NCI-H526 treated with DMSO at 0.1 percent for 48 hours (cell line): ENCODE measurements at places on chromosomes 2 and 18.
A peak's percentile ranks its signal among the peaks of the same experiment; 100 is the strongest.

DNA sequence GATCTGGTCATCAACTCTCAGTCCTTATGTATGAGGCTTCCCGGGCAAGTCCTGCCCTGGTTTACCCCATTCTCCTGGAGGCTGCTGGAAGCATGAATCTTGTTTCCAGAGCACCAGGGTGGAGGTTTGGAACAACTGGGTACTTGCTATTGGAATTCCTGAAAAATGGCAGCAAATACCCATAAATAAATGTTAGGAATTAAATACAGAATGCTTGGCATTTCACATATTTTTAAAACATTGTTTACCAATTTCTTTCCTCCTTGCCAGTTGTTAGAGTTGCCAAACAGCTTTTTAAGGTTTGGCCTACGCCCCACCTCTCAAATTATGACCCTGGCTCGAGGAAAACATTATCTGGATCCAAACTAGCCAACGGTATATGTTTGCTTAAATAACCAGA lies 90.6 kb upstream of the ZCCHC2 start:
- DNase-seq, result no peak

GRCh38 chr18:65942854-65943253 lies 192.0 kb downstream of the CDH7 start:
- no peak for DNase-seq

GRCh38 chr2:101805152-101806088 lies 107.9 kb downstream of the MAP4K4 start:
- DNase-seq, result no peak

- no peak for DNase-seq
Observed at GRCh38 chr2:72135921-72136320, 11.7 kb downstream of the CYP26B1 start.

GRCh38 chr2:56012221-56012765 lies 88.7 kb upstream of the EFEMP1 start:
- no peak for DNase-seq

GRCh38 chr2:47657886-47658489 lies 125.0 kb upstream of the MSH6 start:
- DNase-seq, result no peak

DNA sequence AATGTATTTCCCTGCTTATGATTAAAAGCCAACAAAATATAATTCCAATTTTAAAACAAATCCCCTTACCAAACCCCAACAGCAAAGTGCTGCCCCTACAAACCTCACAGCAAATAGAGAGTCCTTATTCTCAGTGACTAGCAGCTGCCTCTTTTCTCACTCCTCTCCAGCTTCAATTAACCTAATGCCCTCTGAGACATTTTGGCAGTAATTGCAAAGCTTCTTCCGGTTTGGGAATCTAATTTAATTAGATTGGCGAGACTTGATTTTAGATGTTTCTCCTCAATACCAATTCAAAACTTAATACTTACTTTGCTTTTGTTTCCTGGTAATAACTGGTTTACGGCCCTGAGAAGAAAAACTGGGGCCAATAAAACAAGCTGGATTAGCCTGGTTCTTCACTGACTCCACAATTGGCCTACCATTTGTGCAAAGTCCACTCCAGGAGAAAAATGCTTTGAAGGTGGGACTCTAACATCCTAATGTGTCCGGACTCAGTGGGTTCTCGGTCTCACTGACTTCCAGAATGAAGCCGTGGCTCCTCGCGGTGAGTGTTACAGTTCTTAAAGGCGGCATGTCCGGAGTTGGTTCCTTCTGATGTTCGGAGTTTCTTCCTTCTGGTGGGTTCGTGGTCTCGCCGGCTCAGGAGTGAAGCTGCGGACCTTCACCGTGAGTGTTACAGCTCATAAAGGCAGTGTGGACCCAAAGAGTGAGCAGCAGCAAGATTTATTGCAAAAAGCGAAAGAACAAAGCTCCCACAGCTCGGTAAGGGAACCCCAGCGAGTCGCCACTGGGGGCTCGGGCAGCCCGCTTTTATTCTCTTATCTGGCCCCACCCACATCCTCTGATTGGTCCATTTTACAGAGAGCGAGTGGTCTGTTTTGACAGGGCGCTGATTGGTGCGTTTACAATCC lies 52.8 kb downstream of the SLC35F5 start:
- no peak for DNase-seq

DNA sequence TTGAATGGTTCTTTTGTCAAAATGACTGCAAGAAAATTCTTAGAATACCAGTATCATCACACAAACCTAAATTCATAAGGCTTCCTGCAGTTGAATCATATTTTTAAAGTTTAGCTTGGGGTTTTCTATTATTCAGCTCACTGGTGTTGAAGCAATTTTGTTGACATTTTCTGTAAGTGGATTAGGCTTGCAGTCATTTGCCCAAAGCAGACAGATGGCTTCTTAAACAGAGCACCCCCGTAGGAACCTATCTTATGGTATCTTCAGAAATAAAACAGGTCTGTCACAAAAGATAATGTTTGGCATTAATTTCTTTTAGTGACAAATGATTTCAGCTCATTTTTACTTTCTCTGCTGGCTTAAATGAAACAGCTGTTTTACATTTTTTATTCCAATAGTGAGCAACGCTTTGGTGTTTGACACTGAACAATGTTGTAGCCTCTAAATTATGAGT lies 331.1 kb downstream of the PLCL1 start:
- no peak for DNase-seq

- DNase-seq, result no peak
Observed at GRCh38 chr2:225276207-225276606, 123.3 kb upstream of the NYAP2 start.

DNA sequence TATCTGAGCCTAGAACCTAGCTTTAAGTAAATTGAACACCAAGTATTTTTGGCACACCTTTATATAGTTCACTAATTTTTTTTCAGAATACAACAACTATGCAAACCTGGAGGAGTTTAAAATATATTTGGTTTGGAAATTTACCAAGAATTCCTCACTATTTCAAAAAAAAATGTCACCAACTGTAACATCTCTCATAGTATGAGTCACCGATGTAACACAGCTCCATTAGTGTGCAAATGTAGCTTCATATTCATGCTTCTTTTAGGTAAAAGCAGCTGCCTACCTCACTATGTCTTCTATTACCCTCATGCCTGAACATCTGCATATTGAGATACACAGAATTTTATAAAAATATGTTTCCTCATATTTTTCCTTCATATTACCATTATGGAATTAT lies 80.5 kb downstream of the NRXN1 start:
- DNase-seq, result no peak

DNA sequence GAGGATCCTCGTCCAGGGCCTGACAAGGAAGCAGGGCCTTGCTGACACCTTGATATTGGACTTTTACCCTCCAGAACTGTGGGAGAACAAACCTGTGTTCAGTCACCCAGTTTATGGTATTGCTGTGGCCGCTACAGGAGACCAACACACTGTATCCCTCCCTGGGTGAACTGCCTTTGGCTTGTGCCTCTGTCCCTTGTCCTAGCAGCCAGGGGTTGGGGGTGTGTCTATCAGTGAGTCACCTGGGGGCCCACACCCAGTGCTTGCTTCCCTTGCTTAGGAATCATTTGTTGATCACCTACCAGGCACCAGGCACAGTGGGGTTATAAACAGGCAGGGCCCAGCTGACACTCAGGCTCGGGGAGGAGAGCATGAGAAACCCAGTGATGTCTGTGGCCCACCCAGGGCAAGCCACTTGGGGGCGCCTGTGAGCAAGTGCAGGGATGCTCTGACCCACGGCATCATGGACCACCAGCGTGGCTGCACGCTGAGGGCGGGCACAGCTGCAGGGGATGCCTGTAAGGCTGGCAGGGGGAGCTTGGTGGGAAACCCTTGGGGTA lies 17.1 kb downstream of the TMEM185B start:
- DNase-seq, result no peak

- no peak for DNase-seq
Observed at GRCh38 chr2:106158871-106159270, 35.2 kb downstream of the UXS1 start.

- DNase-seq, result peak; percentile 17
Observed at GRCh38 chr18:8988260-8988871, 114.1 kb upstream of the NDUFV2 start.

DNA sequence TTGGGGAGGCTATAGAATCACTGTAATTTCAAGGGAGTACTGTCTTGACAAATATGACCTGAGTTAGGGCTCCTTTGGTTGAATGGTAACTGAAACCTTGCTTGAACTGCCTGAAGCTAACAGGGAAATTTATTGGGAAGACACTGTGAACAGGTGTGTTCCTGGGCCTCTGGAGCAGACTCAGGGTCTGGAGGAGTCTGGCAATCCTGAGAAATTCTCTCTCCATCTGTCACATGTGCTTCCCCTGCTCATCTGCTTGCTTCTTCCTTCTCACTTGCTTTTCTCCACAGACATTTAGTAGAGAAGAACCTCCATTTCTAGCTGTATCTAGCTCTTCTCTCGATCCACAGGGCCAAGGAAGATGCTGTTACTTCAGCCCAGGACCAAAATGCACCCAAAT lies 476.5 kb downstream of the LRP1B start:
- no peak for DNase-seq

DNA sequence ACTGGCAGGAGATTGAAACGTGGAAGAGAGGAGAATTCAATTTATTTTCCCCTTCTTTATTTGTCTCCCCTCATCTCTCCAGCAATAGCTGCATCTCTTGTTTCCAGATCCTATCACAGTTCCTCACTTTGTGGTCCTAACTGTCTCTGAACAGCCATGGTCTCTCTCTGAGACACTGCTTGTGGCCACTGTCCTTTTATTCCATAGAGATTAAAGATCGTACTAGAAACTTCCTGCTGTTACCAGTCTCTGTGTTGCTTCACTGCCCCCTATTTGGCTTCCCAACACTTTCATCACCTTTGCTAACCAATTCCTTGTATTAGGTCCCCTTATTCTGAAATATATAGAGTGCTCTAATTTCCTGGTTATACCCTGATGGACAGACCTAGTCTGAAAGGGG lies 48.9 kb upstream of the CAVIN2 start:
- no peak for DNase-seq

GRCh38 chr2:95041060-95041823 lies 15.7 kb downstream of the MAL start:
- DNase-seq, result no peak

DNA sequence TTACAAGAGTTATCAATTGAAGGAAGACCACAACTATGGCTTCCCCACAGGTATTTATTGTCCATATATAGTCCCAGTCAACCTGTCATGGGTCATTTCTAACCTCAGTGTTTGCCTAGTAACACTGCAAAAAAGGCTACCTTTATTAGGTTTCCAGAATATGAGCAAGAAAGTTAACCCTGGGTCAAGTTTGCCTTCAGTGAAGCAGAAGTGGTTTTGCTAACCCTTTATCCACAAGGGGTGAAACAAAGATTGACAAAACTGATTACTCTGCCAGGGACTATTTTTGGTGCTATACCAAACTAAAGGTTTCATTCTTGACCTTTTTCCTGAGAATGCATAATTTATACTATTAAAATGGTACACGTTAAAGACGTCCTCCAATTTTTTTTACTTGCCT lies 28.8 kb downstream of the SP100 start:
- DNase-seq, result no peak

DNA sequence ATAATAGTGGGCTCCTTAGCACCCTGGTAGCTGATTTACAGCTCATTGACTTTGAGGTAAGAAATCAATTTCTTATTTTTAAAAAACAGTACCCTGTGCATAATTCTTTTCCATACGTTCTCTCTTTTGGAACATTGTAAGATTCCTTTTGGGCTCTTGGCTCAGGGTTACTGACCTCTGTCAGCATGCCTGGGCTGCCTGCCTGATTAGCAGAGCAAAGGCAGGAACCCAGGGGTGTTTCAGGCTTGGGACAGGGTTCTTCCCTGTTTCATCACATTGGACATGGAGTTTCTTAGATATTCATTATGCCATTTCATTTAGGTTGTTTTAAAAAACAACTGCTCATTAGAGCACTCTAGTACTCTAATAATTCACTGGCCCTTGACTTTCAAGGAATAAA lies 73.8 kb upstream of the ITM2C start:
- no peak for DNase-seq

- DNase-seq, result no peak
Observed at GRCh38 chr2:170475878-170476277, 239.3 kb upstream of the SP5 start.

- DNase-seq, result no peak
Observed at GRCh38 chr2:29011418-29012060, 30.4 kb downstream of the TOGARAM2 start.
